ENCODE measurements at places on chromosomes 2 and 18. TPM values are rescaled to one million over a fixed set of nuclear protein-coding genes. Genes with fewer than 3 reads are reported as not detected.
A peak's percentile ranks its signal among the peaks of the same experiment; 100 is the strongest.

GRCh38 chr2:240149943-240150784 is 9.7 kb upstream of the OTOS start:
- DNase-seq = peak; percentile 54

DNA sequence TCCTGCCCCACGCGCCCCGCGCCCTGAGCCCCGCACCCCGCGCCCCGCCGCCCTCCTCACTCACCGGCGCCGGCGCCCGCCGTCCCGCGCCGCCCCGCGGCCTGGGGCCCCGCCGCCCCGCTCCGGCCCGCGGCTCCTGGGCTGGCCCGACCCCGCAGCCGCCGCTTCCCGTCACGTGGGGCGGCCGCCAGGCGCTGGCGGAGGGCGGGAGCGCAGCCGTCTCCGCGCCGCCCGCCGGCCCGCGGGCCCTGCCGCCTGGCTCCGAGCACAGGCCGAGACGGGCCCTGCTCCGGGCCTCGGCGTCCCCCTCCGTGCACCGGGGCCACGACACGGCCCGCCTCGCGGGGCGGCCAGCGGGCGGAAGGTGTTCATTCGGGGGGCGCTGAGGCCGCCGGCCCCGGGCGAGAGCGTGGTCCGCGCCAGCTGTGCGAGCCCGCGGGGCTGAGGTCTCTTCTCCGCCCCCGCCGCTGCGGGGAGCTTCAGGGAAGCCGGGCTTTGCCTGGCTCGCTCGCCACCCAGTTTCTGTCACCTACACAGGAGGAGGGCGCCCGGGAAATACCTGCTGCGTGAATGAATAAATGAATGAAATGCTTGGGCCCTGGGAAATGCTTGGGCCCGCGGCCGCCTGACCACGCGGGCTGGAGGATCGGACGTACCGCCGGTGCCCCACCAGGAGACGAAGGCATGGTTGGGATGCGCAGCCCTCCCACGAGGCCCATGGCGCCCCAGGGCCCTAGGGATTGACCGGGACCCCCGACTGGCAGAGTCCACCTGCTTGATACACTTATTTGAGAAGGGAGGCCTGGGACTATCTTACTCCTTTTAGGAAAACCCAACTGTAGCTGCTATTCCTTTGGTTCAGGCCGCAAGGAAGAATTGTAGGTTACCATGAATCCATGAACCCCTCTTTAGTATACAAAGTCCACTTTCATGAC is at the start of gene TGFBRAP1:
TSS of gene TGFBRAP1 (minus strand) at position 175 of the 935 bp plus-strand sequence. CDS start 21,434 bp downstream, outside the sequence.
- DNase-seq = peak; percentile 72

- peak; percentile 45 for DNase-seq
Measured at GRCh38 chr18:45359275-45360009, 255.8 kb upstream of the SLC14A2 start.

DNA sequence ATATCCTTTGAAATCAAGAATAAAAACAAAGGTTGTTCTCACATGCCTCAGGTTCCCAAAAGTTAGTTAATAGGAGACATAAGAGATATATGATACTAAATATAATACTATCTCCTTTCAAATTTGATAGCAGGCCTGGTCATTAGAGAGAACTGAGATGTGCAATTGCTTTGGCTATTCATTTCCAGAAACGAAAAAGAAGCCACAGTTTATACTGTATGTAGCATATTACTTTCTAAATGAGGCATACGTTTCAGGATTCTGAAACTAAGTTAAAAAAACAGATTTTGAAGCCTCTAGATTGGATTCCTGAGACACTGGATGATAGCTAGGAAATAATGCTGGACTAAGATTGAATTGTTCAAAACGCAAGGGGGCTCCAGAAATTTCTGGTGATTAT is 7.1 kb downstream of the PPP1R1C start:
- DNase-seq = no peak

DNA sequence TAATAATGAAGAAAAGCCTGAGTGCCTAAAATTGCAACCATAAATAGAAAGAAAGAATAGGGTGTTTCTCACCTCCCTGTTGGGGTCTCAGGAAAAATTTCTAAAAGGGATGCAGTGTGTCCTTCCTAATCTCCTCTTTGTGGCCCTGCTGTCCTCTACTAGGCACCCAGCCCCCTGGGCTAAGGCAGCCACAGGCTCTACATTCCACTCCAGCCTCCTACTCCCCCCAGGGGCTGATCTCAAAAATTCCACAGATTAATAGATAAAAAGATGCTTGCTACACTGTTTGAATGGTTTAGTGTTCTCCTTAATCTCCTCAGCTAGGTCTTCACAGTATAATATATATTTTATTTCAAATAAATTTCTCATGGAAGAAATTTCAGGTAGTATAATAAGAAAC is 17.6 kb downstream of the SATB2 start:
- no peak for DNase-seq

- no peak for DNase-seq
Measured at GRCh38 chr2:37663390-37663789, 8.1 kb downstream of the CDC42EP3 start.

GRCh38 chr2:74745766-74746165 is 88.2 kb upstream of the HK2 start:
- no peak for DNase-seq

DNA sequence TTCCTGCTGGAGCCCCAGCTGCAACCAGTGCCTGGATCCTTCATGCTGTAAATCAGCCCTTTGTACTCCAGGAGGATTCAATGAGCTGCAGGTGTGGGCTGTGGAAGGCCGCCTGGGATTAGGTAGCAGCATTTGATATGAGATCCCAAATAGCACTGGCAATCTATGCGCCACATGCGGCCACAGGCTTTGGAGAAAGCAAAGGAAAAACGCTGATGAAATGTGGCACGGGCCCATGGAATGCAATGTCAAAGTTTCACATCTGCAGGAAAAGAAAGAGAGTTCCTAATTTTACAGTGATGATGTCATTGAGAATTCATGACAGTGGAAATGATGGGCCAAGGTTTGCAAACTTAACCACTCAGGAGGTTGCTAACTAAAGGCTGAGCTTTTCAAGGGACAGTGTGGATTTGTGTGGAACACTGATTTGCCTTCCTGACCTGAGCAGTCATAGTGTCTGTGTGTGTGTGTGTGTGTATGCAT is 216.4 kb upstream of the OSR1 start:
- DNase-seq = peak; percentile 92

GRCh38 chr18:1438458-1438910 is 533.8 kb downstream of the ADCYAP1 start:
- DNase-seq = no peak

DNA sequence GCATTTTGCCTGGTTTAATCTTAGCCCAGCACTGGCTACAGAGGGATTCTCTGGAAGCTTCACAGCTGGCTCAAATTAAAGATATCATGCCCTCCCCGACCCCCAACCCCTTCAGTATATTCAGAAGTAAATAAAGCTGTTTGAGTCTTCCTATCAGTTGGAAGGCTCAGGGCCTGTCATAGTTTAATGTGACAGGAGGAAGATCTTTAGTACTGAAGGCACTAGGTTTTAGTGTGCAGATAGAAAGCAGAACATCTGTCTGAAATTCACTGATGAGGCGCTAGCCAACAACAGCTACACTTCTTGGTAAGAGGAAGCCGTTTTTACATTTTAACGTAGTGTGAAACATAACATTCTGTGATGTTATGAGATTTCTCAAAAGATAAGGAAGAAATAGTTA is 969.1 kb upstream of the CDH2 start:
- no peak for DNase-seq

- no peak for DNase-seq
Measured at GRCh38 chr2:127360242-127360641, 27.5 kb downstream of the MAP3K2 start.

- DNase-seq = peak; percentile 62
Measured at GRCh38 chr2:216560838-216561270, 62.2 kb downstream of the RPL37A start.

DNA sequence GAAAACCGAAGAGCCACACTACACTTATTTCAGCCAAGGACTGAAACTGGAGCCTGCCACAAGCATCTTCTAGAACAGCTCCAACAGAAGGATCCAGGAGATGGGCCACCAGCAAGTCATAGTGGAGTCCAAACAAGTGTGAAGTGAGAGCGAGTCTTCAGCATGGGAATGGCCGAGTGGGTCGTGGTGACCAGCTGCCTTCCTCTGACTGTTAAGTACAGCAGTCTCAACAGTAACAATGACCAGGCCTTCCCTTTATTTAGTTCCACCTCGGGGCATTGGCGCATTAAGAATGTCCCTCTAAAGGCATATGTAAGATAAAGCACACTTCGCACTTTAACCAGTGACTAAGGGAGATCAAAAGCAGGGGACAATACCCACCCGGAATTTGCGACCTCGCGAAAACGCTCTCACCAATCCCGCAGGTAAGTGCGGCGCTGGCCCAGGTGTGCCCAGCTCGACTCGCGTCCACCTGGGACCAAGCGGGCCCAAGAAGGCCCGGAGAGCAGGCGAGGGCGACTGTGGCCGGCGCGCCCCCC is 1.1 kb downstream of the L3MBTL4 start:
- no peak for DNase-seq

DNA sequence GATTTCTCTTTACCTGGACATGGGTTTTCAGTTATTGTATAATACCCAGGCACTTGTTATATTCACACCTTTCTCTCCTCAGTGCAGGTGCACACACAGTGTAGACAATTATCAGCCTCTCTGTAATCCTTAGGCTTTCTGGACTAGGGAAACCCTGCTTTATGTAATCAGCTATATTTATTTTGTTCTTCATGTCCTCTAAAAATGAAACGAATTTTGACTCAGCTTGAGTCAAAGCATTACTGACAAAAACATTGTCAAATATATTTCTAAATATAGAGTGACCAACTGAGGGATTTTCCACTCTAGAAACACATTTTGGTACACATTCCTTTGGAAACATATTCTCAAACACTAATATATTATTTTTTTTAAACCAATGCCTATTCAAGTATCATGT is 144.8 kb upstream of the GULP1 start:
- no peak for DNase-seq

Gene INHA
- total RNA-seq = 1.5 TPM

Gene GALNT13
- total RNA-seq = 1.1 TPM

Gene ASPRV1
- 0.62 TPM for total RNA-seq

Gene HOXD3
- 1.9 TPM for total RNA-seq

Gene SNTG2
- total RNA-seq = 2.7 TPM

Gene OTX1
- total RNA-seq = 0.62 TPM

All from tongue (tissue), 3 donors.